Glutamatergic neuron (in vitro differentiated cells): ENCODE measurements at places on chromosomes 5 and 9.

- no peak for DNase-seq
Observed at GRCh38 chr5:133779828-133780475, 167.6 kb upstream of the FSTL4 start.

GRCh38 chr9:71514344-71514975 is 253.9 kb downstream of the CEMIP2 start:
- DNase-seq, result no peak

GRCh38 chr5:16508730-16509531 is 43.3 kb upstream of the ZNF622 start:
- DNase-seq, result no peak

- DNase-seq, result no peak
Observed at GRCh38 chr5:61598126-61598525, 266.1 kb downstream of the ZSWIM6 start.

- no peak for DNase-seq
Observed at GRCh38 chr5:35285435-35285834, 55.1 kb upstream of the PRLR start.

GRCh38 chr5:155085282-155085989 is 71.9 kb downstream of the KIF4B start:
- DNase-seq, result no peak

GRCh38 chr9:110821064-110821463 is 152.5 kb downstream of the MUSK start:
- no peak for DNase-seq

DNA sequence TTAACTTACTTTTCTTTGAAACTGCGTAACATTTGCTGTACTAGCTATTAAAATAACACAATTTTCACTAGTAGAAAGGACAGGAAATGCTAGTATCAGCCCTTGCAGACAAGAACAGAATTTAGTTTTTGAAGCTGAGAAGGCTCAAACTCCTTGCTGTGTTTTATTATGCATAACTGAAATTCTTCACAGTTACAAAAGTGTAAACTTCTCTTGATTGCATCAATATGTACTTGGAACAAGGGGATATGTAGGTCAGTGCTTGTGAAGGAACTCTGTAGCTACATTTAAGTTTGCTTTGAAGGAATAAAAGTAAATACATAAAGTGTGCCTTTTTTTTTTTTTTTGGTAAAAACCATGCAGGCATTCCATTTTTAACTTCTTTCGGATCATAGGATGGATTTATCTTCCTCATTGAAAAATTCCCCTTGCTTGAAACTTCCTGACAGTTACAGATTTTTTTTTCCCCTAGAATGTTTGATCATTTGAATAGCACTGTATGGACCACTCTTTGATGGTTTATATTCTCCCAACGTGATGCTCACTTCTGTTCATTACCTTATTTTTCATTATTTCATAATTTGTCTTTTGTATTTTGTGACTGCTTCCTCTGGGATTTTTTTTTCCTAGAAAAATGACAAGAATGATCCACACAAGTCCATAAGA is 94.9 kb upstream of the DAB2 start:
- no peak for DNase-seq

- no peak for DNase-seq
Observed at GRCh38 chr9:76365028-76365427, 29.2 kb downstream of the RFK start.

DNA sequence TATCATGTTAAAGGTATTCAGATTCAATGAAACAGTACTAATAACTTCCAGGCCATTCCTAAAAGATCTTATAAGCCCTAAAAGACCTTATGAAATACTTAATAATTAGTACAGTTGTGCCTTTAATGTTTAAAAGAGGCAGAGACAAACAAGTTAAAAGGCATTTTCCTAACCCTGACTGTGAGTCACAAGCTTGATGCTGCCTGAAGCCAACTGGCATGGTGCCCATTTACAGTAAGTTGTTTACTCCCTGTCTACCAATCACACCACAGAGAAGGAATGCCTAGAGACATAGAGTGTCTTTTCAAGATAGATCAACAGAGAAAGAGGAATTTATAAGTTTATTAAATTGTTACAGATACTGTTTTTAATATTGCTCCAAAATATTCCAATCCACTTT is 47.8 kb downstream of the NR3C1 start:
- no peak for DNase-seq
